ENCODE measurements at places on chromosomes 7 and 10. TPM values are rescaled to one million over a fixed set of nuclear protein-coding genes. Genes with fewer than 3 reads are reported as not detected.

Gene HMX3
- 0.27 TPM for total RNA-seq

Gene PNLIPRP3
- total RNA-seq, result not detected

Gene SUGCT
- 6.6 TPM for total RNA-seq

Gene LRRC17
- 2.7 TPM for total RNA-seq

Gene NYAP1
- total RNA-seq, result 0.21 TPM

Gene FRMPD2
- not detected for total RNA-seq

Gene FAM170B
- total RNA-seq, result not detected

Gene GBX1
- 0.29 TPM for total RNA-seq

Gene NDUFB2
- 615 TPM for total RNA-seq

Gene ARHGAP22
- 3.2 TPM for total RNA-seq

Gene SLC26A5
- total RNA-seq, result not detected

Gene SPDYE2
- 0.24 TPM for total RNA-seq

Gene CYP2E1
- total RNA-seq, result 0.82 TPM

Gene PKD1L1
- total RNA-seq, result 1.1 TPM

GRCh38 chr7:37211097-37211880 is 237.4 kb downstream of the ELMO1 start:
- DNase-seq, result peak; percentile 54
- H3K4me1 ChIP-seq, result peaks cover 36% of the 10 kb centered on the region
- peaks cover 4% of the 10 kb centered on the region for H3K36me3 ChIP-seq
- H3K4me3 ChIP-seq, result no peak overlapping the region
- no peak overlapping the region for H3K27ac ChIP-seq

- no peaks in the 10 kb centered on the region for H3K36me3 ChIP-seq
- H3K4me1 ChIP-seq, result no peaks in the 10 kb centered on the region
- DNase-seq, result no peak
- H3K27me3 ChIP-seq, result no peaks in the 10 kb centered on the region
- no peak overlapping the region for H3K27ac ChIP-seq
Measured at GRCh38 chr10:48682265-48682664, 2.4 kb upstream of the WDFY4 start.

GRCh38 chr10:75435291-75435690 is 3.9 kb downstream of the LRMDA start:
- no peaks in the 10 kb centered on the region for H3K36me3 ChIP-seq
- DNase-seq, result no peak
- H3K4me1 ChIP-seq, result peaks cover 25% of the 10 kb centered on the region
- no peaks in the 10 kb centered on the region for H3K27me3 ChIP-seq

- peaks cover 50% of the 10 kb centered on the region for H3K36me3 ChIP-seq
- no peak for DNase-seq
- H3K27me3 ChIP-seq, result no peaks in the 10 kb centered on the region
- H3K27ac ChIP-seq, result no peak overlapping the region
Measured at GRCh38 chr10:70096705-70097420, 35.8 kb downstream of the AIFM2 start.

DNA sequence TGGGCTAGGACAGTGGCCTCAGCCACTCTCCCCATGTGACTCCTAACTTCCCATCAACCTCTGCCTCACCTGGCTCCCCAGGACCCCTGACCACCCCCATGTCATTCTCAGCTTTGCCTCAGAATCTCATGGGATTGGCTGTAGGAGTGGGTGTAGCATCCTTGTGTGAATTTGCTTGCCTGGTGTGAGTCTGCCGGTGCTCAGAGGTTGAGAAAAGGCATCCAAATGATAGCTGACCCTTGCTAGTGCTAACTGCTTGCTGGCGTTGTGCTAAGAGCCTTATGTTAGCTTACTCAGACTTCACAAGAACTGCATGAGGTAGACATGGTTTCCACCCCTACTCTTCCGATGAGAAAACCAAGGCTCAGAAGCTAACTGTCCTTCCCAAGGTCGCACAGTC is 74.2 kb downstream of the COL13A1 start:
- no peak overlapping the region for H3K27ac ChIP-seq
- no peaks in the 10 kb centered on the region for H3K27me3 ChIP-seq
- no peak for DNase-seq
- H3K4me3 ChIP-seq, result no peak overlapping the region
- no peaks in the 10 kb centered on the region for H3K4me1 ChIP-seq

DNA sequence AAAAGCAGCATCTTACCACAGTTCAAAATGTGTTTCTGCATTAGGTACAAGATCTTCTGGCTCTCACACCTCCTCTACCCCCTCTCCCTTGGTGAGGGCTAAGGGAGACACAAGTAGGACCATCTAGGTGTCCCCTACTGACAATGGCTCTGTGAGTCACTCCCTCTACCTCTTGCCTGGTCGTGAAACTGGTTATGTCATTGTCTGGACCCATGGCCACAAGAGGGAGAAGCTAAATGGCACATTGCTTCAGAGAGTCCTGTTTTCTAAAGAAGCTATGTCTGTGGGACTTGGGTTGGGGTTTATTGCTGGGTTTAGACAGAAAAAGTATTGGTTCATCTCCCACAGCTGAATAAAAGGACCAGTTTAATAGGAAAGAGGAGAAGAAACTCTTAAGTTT is 4.0 kb upstream of the PLXNA4 start:
- no peak overlapping the region for H3K27ac ChIP-seq
- no peak overlapping the region for H3K4me3 ChIP-seq
- peaks cover 2% of the 10 kb centered on the region for H3K27me3 ChIP-seq
- peaks cover 7% of the 10 kb centered on the region for H3K4me1 ChIP-seq
- no peaks in the 10 kb centered on the region for H3K36me3 ChIP-seq

GRCh38 chr7:100957832-100958421 is 8.6 kb downstream of the MUC3A start:
- H3K36me3 ChIP-seq, result no peaks in the 10 kb centered on the region
- H3K27ac ChIP-seq, result no peak overlapping the region
- DNase-seq, result no peak
- H3K4me3 ChIP-seq, result no peak overlapping the region
- H3K27me3 ChIP-seq, result peaks cover 6% of the 10 kb centered on the region

DNA sequence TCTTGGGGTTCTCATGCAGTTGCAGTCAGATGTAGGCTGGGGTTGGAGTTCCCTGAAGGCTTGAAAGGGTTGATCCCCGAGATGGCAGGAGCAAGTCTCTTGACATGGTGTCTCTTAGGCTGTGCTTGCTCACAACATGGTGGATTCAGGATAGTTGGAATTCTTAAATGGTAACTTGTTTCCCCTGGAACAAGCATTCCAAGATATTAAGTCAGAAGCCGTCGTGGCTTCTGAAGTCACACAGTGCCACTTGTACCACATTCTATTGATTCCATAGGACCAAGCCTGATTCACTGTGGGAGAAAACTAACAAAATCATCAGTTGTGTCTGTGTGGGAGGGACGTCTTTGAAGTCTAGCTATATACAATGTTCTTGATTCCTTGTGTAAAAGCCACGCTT is 3.5 kb upstream of the SLC35B4 start:
- H3K36me3 ChIP-seq, result no peaks in the 10 kb centered on the region
- H3K4me1 ChIP-seq, result peaks cover 9% of the 10 kb centered on the region
- H3K4me3 ChIP-seq, result no peak overlapping the region
- DNase-seq, result no peak
- H3K27me3 ChIP-seq, result no peaks in the 10 kb centered on the region

GRCh38 chr10:18767981-18768380 is 108.8 kb downstream of the ARL5B start:
- no peak for DNase-seq
- no peak overlapping the region for H3K27ac ChIP-seq
- no peaks in the 10 kb centered on the region for H3K4me1 ChIP-seq
- no peak overlapping the region for H3K4me3 ChIP-seq
- H3K27me3 ChIP-seq, result no peaks in the 10 kb centered on the region

- H3K27me3 ChIP-seq, result no peaks in the 10 kb centered on the region
- H3K36me3 ChIP-seq, result peaks cover 12% of the 10 kb centered on the region
- peaks cover 39% of the 10 kb centered on the region for H3K4me1 ChIP-seq
- H3K27ac ChIP-seq, result peak overlapping the region; percentile 64
- no peak overlapping the region for H3K4me3 ChIP-seq
- no peak for DNase-seq
Measured at GRCh38 chr10:86729677-86730076, 26.7 kb upstream of the BMPR1A start.

DNA sequence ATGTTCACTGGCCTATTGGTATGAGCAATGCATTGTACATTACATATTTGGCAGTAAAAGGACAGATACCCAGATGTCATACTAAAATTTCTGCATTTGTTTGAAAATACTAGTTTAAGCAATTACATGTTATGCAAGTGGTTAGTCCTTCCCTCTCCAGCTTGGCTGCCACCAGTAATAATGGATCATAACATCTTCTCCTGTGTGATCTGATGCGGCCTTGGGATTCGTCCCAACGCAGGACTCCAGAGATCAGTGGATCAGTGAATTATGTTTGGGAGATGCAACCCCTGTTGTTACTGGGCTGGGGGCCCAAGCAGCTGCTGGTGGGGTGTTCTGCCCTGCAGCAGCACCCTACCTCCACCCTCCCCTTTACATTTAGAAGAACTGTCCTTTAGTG is 11.2 kb upstream of the PDK4 start:
- H3K27me3 ChIP-seq, result no peaks in the 10 kb centered on the region
- DNase-seq, result no peak
- H3K36me3 ChIP-seq, result no peaks in the 10 kb centered on the region
- no peak overlapping the region for H3K4me3 ChIP-seq
- H3K4me1 ChIP-seq, result peaks cover 30% of the 10 kb centered on the region
- peak overlapping the region; percentile 93 for H3K27ac ChIP-seq

GRCh38 chr7:24959735-24960485 is 20.1 kb downstream of the OSBPL3 start:
- no peaks in the 10 kb centered on the region for H3K27me3 ChIP-seq
- no peak for DNase-seq
- no peaks in the 10 kb centered on the region for H3K36me3 ChIP-seq
- no peak overlapping the region for H3K27ac ChIP-seq

GRCh38 chr7:2812114-2812487 is 32.0 kb downstream of the GNA12 start:
- peak overlapping the region; percentile 63 for H3K27ac ChIP-seq
- DNase-seq, result no peak
- H3K27me3 ChIP-seq, result no peaks in the 10 kb centered on the region
- H3K4me1 ChIP-seq, result peaks cover 70% of the 10 kb centered on the region

- no peak overlapping the region for H3K27ac ChIP-seq
- no peaks in the 10 kb centered on the region for H3K4me1 ChIP-seq
- no peak overlapping the region for H3K4me3 ChIP-seq
- no peaks in the 10 kb centered on the region for H3K36me3 ChIP-seq
- no peak for DNase-seq
Measured at GRCh38 chr7:154879629-154880028, 123.3 kb downstream of the PAXIP1 start.

- no peaks in the 10 kb centered on the region for H3K27me3 ChIP-seq
- no peak overlapping the region for H3K27ac ChIP-seq
- no peak for DNase-seq
- H3K4me1 ChIP-seq, result no peaks in the 10 kb centered on the region
Measured at GRCh38 chr7:118104812-118105441, 79.0 kb upstream of the LSM8 start.

GRCh38 chr10:91206837-91207474 is 13.5 kb upstream of the PCGF5 start:
- H3K4me3 ChIP-seq, result no peak overlapping the region
- no peaks in the 10 kb centered on the region for H3K27me3 ChIP-seq
- H3K36me3 ChIP-seq, result no peaks in the 10 kb centered on the region
- H3K27ac ChIP-seq, result no peak overlapping the region
- H3K4me1 ChIP-seq, result peaks cover 3% of the 10 kb centered on the region

DNA sequence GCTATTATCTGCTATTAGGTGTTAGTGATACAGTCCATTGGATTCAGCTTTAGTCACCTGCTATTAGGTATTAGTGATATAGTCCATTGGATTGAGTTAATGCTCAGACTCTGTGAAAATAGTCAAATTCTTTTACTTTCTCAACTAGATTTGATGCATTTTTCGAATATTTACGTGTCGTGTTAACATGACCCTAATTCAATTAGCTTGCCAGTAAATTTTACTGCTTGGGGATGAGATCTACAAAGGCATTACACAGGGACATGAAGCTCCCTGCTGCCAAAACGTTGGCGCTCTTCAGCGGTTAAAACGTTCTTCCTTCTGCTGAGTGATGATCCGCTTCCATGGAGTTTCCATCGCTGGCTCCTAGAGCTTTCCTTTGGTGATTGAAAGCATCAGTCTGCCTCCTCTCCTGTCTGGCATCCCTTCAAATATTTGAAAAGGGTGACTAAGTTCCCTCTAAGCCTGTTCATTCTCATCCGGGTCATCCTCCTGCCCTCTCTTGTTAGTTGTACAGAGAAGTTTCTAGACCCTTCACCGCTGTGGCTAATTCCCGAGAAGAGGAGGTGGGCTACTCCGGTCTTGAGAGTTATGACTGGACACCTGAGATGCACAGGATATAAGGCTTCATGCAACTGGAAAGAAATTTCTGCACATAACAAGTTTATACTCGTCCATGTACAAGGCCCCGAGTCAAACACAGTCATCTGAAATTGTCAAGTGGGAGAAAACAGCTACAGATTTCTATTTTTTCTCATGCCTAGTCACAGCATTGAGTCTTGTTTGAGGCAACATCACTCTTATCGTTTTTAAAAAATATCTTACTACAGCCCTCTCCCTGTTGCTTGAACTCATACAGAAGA is 254.0 kb downstream of the KLF6 start:
- H3K27ac ChIP-seq, result no peak overlapping the region
- no peaks in the 10 kb centered on the region for H3K36me3 ChIP-seq
- no peak for DNase-seq
- peaks cover 29% of the 10 kb centered on the region for H3K4me1 ChIP-seq
- H3K27me3 ChIP-seq, result no peaks in the 10 kb centered on the region

- no peaks in the 10 kb centered on the region for H3K27me3 ChIP-seq
- peaks cover 6% of the 10 kb centered on the region for H3K4me1 ChIP-seq
- no peak for DNase-seq
- H3K27ac ChIP-seq, result peak overlapping the region; percentile 43
Measured at GRCh38 chr10:3172081-3172445, 519 bp downstream of the PITRM1 start.

DNA sequence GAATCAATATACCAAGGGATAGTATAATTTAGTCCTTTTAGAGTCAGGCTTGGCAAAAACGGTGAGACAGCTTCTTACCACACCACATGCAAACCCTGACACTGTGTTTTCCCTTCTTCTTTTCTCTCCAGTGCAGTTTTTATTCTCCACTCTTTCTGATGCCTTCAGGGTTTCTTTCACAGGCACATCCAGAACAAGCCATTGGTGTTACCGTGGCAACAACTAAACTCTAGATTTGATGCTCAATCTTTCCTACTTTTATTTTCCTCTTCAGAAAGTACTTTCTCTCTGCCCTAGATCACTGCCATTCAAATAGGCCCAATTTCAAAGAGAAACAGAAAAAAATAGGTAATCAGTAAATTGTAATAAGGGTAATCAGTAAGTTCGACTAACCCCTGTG is 469.8 kb upstream of the POT1 start:
- H3K27me3 ChIP-seq, result no peaks in the 10 kb centered on the region
- DNase-seq, result no peak
- H3K4me3 ChIP-seq, result no peak overlapping the region

DNA sequence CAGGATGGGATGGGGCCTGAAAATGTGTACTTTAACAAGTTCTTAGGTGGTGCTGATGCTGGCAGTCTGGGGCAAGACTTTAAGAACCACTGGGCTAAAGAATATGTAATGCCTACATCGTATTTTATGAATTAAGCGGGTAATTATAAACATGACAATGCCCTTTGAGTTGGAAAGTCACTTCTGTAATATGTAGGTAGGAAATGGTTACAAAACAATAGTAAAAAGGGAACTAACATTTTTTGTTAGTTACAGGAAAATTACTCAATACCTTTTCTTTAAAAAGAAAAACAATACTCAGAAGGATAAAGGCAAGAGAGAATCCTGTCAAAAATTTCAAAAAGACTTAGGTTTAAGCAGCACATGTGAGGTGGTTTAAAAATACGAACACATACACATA is 48.3 kb upstream of the STEAP4 start:
- no peaks in the 10 kb centered on the region for H3K4me1 ChIP-seq
- H3K27ac ChIP-seq, result no peak overlapping the region
- no peaks in the 10 kb centered on the region for H3K27me3 ChIP-seq
